ENCODE measurements at places on chromosomes 12 and 14.

DNA sequence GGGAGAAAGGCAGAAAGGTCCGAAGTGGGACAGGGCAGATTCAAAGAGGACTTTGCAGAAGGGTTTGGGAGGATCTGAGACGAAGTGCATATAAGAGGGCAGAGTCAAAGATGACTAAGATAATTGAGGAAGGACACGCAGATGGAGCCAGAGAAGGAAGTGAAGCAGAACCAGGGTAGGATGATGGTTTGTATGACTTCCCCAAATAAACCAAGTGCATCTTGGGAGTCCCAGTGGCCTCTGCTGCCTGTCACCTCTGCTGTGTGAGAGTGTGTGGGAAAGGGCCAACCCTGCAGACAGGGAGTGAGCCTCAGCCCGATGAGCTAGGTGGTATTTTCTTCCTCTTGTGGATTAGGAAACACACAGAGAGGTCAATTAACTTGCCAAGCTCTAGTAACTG is 36.8 kb downstream of the FLVCR2 start:
- no peak for DNase-seq

DNA sequence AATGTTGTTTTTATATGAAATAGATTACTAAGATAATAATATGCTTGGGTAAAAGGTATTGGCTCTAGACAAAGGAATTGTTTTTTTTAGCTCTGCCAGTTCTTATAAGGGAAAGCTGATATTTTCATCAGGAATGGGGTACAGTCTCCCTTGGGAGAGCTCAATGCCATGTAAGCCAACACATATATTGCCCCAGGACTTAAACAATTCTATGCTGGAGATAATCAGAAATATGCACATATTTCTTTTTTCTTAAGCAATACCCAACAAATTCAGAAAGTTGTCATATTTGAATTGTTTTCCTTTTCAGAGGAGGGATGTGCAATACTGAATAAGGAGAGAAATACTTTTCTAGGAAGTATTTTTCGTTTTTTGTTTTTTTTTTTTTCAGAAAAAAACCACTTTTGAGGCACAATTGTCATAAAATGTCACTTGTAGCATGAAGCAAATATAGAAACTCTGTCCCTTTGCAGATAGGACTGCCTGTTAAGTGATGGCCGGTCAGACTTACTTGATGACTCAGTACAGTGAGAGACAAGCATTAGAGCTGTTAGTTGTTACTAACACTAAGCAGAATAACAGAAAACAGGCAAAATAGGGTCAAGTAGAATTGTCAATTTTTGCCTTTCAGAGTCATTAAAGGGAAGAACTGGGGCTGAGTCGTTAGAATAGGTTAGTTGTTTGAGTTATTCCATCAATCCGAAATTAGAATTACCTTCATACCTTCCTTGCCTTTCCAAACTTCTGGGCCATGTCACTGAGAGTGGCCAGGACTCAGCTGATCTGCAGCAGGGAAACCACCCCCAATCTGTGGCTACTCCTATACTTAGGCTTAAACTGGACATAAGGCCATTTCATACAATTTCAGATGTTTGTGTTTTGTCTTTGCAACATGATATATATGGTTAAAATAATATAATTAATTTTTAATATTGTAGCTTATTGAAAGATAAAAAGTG is 168.1 kb downstream of the SLC38A4 start:
- DNase-seq: no peak

DNA sequence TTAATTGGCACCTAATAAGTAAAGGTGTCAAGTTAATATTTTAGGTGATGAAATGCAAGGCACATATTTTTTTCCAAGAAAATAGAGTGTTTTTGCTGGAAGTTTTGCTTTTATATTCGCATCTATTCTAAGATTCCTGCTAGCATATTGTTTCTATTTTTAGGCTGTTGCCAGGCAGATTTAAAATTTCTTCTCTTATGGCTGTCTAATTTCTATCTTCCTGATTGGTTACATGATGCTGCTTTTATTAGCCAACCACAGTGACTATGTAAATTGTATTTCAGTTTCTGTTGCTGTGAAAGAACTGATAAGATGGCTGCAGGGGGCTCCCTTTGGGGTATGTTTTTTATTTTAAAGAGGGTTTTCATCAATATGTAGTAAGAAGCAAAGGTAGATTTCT is 42.7 kb downstream of the ATF7IP start:
- DNase-seq: no peak

GRCh38 chr14:105563347-105563737 is 37.0 kb downstream of the TMEM121 start:
- DNase-seq: no peak

DNA sequence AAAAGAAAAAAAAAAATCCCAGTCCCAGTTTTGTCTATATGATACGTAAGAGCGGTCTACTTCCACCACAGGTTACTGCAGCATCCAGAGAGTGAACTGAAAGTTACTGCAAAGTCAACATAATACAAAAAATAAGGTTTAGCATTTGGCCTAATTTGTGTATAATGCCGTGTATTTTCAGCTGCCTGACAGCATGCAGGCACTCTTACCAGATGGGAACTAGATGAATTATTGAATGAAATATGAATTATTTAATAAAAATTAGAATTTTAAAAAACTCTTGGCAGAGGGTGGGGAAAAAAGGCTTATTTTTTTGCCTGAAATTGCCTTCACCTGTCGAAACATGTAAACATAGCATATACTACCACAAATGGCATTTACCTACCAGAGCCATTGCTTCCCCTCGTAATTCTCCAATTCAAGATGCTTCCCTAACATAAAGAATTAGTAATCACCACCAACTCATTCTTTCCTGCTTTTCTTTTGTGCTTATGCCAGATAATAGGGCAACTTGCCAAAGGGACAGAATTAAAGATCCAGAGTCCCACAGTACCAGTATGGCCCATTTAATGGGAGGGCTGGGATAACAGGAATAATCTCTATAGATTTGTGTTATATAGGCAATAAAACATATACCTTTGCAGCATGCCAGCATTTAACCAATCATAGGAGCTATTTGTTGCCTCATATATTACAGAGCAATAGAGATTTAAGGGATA is 31.1 kb downstream of the ATF7 start:
- DNase-seq: no peak

DNA sequence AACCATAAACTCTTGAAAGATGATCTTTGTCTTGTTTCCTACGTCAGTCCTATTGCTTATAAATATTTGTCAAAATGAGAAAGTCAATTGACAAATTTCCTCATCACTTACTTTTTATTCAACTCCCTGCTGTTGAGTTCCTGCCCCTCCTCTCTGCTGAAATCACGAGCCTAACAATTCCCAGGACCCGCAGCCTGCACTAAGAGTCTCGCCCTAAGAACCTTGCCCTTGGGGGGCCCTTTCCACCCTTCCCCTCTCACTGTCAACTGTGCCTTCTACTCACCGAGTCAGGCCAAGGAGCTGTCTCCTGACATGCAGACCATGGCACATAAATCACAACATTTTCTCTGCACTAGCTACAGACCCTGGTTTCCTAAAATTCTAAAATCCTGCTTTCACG is 99.0 kb downstream of the STAB2 start:
- no peak for DNase-seq

DNA sequence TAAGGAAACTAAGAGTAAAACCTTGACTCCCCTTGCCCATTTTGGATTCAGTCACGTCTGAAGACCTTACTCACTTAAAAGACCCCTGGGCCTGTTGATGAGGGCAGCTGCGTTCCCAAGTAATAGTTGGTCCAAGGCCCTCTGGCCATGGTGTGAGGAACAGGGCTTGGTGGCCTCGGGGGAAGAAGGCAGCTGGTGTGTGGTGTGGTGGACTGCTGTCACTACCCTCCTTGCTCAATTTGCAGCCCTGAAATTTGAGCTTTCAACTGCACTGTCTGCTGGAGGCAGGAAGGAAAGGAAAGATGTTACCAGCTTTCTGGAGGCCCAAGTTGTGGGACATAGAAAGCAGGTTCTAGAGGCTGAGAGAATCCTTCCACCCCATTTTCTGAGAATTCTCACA is 128.2 kb downstream of the SLC38A6 start:
- DNase-seq: no peak

DNA sequence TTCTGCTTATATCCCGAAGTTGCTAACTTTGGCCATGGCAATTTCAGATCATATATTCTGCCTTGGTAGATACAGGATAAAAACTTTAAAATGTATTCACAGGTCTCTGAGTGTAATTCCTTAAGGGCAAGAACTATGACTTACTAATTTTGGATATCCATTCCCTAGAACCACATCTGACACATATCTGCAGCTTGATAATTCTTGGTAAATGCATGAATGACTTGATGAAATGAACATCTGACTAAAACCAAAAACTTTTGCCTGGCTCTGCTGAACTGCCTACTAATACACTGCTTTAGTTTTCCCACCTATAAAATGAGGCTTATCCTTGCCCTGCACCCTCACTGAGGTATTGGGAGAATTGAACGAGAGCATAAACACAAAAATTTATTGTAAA is 32.2 kb downstream of the SLC25A21 start:
- DNase-seq: no peak

All from HS-5 (cell line).